Activated CD4-positive, CD25-positive, alpha-beta regulatory T cell treated with anti-CD3 and anti-CD28 coated beads, Interleukin-2, amount 50 U/mL, for 16 hours (primary cell): ENCODE measurements at places on chromosomes 6 and 20.

DNA sequence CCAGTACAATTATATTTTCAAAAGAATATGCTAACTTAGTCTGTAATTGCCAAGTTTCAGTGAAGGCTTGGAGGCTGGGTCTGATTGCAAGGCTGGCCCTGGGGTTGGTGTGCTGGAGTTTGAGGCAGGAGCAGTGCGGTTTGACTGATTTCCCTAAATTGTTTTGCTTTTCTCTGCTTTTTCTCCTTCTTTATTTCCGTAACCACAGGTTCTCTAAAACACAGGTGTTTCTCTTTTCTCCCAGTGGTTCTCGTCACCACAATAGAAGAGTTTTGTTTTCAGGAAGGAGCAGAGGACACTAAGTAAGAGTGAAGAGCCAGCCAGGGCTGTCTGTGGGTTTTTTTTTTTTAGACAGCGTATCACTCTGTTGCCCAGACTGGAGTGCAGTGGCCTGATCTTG lies 8.2 kb upstream of the SNX9 start:
- DNase-seq: no peak

GRCh38 chr6:165645919-165646318 lies 17.1 kb downstream of the PDE10A start:
- DNase-seq: no peak

DNA sequence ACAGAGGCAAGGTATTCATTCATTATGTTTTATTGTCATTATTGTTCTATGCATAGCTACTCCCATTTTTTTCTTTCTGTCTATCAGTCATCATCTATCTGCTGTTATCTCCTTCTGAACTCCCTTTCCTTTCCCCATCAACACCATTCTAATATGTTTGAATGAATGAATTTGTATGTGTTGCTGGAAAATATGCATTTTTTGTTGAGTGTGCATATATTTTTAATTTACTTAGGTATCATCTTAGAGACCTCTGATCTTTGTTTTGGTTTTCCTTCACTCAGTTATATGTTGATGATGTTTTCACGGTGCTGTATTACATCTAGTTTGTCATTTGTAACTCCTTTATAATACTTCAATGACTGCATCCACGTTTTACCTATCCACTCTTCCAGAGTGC lies 12.1 kb upstream of the PRL start:
- no peak for DNase-seq

DNA sequence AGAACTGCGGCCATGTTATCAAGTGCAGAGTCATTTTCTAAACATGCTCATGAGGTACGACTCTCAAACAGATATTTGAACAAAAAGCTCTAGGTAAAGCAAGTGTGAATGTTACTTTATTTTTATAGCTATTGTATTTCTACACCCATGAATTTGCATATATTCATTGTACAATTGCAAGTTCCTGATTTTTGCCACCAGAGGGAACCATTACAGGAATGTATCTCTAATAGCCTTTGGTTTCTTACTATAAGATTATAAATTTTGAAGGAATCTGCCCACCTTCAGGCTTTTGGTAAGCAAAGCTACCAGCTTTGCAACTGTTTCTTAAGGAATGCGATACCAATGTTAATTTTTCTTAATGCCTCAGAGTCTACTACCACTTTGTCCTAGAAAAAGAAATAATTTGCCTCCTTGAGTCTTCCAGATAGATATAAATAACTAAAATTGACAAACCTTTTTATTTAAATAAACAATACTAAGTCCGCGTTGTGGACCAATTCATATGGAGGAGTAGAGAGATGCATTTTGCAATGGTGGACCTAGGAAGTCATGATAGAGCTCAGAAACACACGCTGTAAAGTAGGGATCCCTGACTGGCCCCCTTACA lies 125.4 kb upstream of the SAMD5 start:
- DNase-seq: no peak

DNA sequence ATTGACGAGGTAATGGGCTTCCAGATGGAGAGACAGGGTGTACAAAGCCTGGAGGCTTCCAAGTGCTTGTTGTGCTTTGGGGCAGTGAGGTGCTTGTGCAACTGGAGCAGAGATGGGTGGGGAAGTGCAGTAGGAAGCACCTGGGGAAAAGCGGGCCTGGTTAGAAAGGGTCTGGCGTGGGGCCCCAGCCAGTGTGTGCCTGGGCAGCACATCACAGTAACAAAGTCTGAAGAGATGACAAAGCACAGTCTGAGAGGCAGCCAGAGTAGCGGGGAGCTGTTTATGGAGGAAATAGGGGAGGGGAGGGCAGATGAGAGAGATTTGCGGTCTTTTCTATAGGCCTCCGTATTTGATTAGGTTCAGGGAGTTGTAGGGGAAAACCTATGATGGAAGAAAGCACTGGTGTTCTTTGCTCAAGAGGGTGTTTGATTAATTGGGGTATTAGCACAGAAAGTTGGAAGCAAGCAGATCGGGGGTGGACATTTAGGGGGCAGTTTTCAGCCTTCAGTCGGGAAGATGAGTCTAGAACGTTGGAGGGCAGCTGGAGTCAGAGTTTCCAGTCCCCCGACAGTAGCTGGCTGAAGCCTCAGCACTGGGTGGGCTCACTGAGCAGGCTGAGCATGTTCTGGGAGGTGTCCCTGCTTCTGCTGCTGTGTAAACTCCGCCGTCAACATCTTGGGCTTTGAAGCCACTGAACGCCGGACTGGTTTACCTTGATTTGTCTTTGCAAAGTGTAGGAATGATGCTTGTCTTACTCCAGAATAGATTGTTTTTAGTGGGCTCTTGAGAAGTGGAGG lies 15.5 kb upstream of the MROH8 start:
- DNase-seq: no peak

DNA sequence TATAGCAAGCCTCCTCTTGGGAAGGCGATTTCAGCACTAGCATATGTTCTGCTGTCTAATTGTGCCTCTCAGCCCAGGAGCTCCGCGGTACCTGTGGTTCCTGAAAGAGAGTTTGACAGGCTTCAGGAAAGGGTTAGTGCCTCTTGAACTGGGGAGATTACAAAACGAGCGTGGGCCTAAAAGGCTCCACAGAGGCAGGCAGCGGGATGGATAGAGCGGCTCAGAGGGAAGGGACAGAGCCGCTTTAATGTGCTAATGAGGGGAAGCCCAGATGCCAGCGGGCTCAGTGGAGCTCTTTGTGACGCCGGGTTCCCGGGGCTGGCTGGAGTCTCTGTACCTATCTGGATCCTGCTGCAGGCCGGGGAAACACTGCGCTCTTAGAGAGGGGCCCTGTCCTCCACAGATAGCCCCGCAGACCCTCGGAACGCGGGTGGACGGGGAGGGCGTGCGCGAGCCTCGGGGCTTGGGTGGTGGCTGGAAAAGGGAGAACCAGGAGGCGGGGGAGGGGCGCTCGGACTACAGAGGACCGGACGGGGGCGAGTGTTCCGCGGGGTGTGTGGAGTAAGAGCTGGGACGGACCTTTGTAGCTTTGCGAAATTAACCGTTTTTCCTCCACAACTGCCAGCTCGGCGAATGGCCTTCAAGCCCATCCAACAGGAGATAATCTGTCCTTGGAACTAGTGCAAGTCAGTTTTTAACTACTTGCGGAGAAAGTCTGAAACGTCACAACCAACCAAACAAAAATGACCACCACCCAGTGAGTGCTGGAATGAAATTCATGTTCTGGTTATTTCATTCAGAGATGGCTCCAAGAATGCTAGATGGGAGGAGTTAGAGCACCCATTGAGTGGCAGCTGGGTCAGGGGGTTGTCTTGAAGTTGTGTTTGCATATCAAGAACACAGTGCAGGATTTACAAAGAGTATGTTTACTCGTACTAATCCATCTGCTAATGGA lies 13.0 kb downstream of the SLC35F1 start:
- DNase-seq: no peak

GRCh38 chr6:3899061-3899460 lies 49.9 kb downstream of the FAM50B start:
- no peak for DNase-seq

DNA sequence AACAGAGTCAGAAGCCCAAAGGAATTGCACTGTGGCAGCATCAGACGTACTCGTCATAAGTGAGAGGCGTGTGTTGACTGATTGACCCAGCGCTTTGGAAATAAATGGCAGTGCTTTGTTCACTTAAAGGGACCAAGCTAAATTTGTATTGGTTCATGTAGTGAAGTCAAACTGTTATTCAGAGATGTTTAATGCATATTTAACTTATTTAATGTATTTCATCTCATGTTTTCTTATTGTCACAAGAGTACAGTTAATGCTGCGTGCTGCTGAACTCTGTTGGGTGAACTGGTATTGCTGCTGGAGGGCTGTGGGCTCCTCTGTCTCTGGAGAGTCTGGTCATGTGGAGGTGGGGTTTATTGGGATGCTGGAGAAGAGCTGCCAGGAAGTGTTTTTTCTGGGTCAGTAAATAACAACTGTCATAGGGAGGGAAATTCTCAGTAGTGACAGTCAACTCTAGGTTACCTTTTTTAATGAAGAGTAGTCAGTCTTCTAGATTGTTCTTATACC lies 55.8 kb downstream of the VAPB start:
- DNase-seq: no peak
